Psoas muscle (tissue), 8 donors: ENCODE measurements at places on chromosomes 12 and 14. TPM values are rescaled to one million over a fixed set of nuclear protein-coding genes. Genes with fewer than 3 reads are reported as not detected.

The SERPINA12 gene
- polyA plus RNA-seq = not detected

The DENND5B gene
- polyA plus RNA-seq = 6.0 TPM

The ING4 gene
- 25.7 TPM for polyA plus RNA-seq

The CPM gene
- polyA plus RNA-seq = 5.8 TPM

The KIF21A gene
- 8.5 TPM for polyA plus RNA-seq

The C12orf43 gene
- 8.0 TPM for polyA plus RNA-seq

The DHRS2 gene
- 0.55 TPM for polyA plus RNA-seq

The BDKRB2 gene
- 0.21 TPM for polyA plus RNA-seq

The TAPBPL gene
- polyA plus RNA-seq = 8.4 TPM
